Transverse colon (tissue), 4 donors: ENCODE measurements at places on chromosomes 3 and 15.

- DNase-seq = no peak
- no peaks in the 10 kb centered on the region for H3K27me3 ChIP-seq
- H3K4me3 ChIP-seq = no peak overlapping the region
- no peaks in the 10 kb centered on the region for H3K4me1 ChIP-seq
These were observed 74.9 kb upstream of the SCN5A start for GRCh38 chr3:38724392-38724736.

- peaks cover 36% of the 10 kb centered on the region for H3K36me3 ChIP-seq
- no peak for DNase-seq
- no peak overlapping the region for H3K27ac ChIP-seq
- H3K4me1 ChIP-seq = no peaks in the 10 kb centered on the region
These were observed 24.8 kb downstream of the ATR start for GRCh38 chr3:142553741-142554140.

GRCh38 chr3:148953094-148953493, 38.2 kb upstream of the GYG1 start:
- H3K4me3 ChIP-seq = no peak overlapping the region
- no peaks in the 10 kb centered on the region for H3K27me3 ChIP-seq
- H3K27ac ChIP-seq = no peak overlapping the region
- no peak for DNase-seq
- peaks cover 20% of the 10 kb centered on the region for H3K4me1 ChIP-seq

GRCh38 chr3:68482565-68482964, 449.8 kb downstream of the TAFA4 start:
- no peaks in the 10 kb centered on the region for H3K27me3 ChIP-seq
- H3K4me3 ChIP-seq = no peak overlapping the region
- no peak for DNase-seq
- H3K27ac ChIP-seq = no peak overlapping the region
- no peaks in the 10 kb centered on the region for H3K4me1 ChIP-seq
